ENCODE measurements at places on chromosomes 5 and 9.

DNA sequence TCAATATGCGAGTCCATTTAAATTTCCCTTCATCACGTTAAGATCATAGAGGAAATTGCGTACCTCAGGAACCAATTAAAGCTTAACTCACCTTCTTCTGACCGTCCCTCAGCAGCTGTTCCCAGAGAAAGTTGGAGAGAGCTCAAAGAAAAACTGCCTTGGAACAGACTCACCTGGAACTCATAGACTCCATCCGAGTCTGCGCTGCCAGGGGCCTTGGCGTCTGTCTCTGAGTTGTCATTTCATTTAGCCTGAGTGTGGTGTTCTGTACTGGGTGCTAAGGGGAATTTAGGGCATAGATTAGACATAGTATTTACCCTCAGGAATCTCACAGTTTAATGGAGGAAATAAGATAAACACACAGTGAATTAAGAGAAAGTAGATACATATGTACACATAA lies 892.7 kb downstream of the TLE1 start:
- no peak for DNase-seq

- peak; percentile 11 for DNase-seq
These were observed 13.2 kb upstream of the ICE1 start for GRCh38 chr5:5409151-5409810.

DNA sequence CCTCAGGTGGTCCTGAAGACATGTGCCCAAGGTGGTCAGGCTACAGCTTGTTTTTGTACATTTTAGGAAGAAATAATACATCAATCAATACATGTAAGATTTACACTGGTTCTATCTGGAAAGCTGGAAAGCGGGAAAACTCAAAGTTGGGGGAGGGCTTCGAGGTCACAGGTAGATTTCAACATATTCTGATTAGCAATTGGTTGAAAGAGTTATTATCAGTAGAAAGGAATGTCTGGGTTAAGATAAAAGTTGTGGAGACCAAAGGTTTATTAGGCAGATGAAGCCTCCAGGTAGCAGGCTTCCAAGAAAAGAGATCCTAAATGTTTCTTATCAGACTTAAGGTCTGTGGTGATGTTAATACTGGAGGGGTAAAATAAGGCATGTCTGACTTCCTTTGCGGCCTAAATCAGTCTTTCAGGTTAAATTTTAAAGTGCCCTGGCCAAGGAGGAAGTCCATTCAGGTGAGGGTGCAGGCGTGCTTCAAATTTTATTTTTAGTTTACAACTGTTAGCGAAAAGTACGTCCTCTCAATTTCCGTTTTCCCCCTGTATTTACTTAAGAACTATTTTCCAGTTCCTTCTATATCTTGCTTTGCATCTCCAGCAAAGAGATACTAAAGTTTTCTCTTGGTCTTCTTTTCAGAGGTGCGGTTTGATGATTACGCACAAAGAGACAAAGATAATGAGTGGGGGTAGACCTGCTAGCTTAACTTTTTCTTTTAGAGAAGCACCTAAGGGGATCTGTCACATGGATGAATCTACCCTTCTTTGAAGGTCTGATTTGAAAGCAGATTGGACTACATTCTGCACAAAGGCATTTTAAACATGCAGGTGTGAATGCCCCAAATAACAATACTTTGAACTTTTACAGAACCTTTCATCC lies 578.6 kb downstream of the RAB3C start:
- no peak for DNase-seq

DNA sequence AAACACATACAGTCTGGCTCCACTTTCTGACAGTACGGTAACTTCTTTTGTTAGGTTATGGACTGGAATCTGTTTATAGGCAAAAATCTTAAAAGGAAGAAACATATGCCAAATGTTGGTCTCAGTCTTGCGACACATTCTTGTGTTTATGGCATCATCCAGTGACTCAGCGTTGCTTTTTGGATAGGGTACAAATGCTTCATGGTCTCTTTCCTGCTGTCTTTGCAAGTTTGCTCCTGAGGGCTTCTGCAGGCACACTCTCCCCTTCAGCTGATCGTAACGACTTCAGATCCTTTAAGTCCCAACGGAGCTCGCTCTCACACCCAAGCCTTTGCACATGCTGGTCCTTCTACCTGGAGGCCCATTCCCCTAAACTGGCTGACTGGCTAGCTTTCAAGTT lies 23.6 kb upstream of the TNFSF8 start:
- DNase-seq, result peak; percentile 87

DNA sequence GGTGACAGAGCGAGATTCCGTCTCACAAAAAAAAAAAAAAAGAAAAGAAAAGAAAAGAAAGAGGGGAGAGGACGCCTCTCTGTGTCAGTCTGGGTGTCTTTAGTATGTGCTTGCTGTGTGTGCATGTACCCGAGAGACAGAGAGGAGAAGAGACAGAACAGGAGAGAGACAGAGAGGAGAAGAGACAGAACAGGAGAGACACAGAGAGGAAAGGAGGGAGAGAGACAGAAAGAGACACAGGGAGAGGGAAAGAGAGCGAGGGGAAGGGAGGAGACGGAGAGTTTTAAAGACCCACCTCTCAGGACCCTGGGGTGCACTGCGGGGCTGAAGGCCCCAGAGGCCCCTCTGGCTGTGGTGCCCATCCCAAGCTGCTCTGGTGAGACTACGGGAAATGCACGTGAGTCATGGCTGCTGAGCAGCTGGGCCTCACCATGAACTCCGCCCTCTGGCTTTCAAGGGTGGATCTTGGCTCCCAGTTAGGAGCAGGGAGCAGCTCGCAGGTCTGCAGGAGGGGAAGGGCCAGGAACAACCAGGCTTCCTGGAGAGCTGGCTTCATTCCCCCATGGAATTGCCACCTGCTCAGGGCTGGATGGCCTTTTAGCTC lies 7.9 kb downstream of the SLC6A3 start:
- peak; percentile 35 for DNase-seq

- DNase-seq, result no peak
These were observed 1119.9 kb downstream of the TAF11L14 start for GRCh38 chr5:18754201-18754600.

DNA sequence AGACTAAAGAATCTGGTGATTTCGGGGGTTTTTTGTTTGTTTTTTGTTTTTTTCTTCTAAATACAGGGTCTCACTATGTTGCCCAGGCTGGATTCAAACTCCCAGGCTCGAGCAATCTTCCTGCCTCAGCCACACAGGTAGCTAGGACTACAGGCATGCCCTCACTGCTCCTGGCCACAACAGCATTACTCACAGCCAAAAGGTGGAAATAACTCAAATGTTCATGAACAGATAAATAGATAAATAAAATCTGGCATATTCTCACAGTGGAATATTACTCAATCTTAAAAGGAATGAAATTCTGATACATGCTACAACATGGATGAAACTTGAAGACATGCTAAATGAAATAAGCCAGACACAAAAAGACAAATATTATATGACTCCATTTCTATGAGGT lies 19.8 kb upstream of the RAD23B start:
- DNase-seq, result no peak

GRCh38 chr5:180853848-180854176 lies 7.3 kb downstream of the ZFP62 start:
- no peak for DNase-seq

GRCh38 chr5:173463207-173463606 lies 135.0 kb upstream of the STC2 start:
- DNase-seq, result no peak

- DNase-seq, result no peak
These were observed 16.4 kb downstream of the FGF1 start for GRCh38 chr5:142669477-142669876.

DNA sequence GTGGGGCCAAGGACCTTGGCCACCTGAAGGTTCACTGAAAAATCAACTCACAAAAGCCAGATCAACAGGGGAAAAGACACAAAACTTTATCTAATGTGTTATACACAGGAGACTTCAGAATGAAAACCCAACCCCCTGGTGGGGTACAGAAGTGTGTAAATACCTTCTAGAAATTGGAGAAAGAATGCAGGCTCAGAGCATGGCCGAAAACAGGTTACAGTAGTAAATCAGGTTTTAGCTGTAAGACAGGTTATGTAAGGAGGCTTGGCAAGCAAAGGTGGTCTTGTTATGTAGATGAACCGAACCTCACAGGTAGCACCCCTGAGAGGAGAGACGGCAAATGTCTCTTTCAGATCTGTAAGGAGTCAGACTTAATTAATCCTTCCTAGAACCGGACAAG lies 10.0 kb downstream of the CEMIP2 start:
- DNase-seq, result no peak

DNA sequence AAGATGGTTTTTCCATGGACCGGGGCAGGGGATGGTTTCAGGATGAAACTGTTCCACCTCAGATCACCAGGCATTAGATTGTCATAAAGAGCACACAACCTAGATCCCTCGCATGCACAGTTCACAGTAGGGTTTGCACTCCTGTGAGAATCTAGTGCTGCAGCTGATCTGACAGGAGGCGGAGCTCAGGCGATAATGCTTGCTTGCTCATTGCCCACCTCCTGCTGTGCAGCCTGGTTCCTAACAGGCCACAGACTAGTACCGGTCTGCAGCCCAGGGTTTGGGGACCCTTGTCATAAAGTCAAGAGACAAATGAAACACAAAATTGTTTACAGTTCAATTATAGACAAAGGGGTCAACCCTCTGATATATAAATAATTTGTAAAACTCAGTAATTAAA lies 101.7 kb downstream of the RANBP17 start:
- no peak for DNase-seq

- DNase-seq, result no peak
These were observed 148.1 kb downstream of the PARP8 start for GRCh38 chr5:50814556-50814955.
